ENCODE measurements at places on chromosomes 5 and 9.

- DNase-seq: no peak
Observed at GRCh38 chr9:27572918-27573633, at the start of gene C9orf72. C9orf72 (minus strand) TSS chr9:27573481; CDS start chr9:27567120, 6,361 bp downstream.

DNA sequence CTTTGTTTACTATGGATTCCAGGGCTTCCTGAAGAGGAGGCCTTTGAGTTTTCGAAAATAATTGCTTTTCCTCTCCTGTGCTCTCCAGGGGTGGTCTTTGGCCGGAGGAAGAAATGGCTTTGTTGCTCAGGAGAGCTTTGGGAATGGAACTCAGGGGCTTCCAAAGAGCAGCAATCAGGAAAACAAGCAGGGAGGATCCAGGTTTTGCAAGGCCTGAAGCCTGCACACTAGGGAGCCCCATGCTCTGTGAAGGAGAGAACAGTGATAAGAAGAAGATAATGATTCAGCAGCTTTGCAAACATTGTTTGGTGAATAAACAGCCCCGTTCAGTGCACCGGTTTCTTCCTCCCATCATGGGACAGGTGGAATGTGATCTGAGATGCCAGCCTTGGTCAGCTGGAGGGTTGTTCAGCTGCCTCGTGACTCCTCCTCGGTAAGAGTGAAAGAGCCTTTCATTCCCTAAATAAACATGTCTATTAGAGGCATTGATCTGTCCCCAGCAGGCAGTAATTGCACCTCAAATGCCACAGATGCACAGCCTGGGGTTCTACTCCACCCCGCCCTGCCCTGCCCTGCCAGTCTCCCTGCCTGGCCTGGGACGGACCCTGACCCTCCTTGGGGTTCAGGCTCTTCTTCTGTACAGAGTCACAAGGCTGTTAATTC, 11.5 kb upstream of the ALDH1B1 start:
- DNase-seq: no peak

DNA sequence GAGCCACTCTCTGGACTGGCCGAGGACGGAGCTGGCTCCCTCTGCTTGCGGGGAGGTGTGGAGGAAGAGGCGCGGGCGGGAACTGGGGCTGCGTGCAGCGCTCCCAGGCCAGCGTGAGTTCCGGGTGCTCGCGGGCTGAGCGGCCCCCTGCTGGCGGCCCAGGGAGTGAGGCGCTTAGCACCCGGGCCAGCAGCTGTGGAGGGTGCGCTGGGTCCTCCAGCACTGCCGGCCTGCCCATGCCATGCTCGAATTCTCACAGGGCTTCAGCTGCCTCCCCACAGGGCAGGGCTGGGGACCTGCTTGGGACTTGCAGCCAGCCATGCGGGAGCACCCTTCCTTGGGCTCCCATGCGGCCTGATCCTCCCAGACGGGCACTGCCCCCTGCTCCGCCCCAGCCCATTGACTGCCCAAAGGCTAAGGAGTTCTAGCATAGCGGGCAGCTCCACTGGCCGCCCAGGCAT, 416.9 kb downstream of the MRPS30 start:
- no peak for DNase-seq

- DNase-seq: no peak
Observed at GRCh38 chr5:125190232-125191087, 444.0 kb upstream of the ZNF608 start.

DNA sequence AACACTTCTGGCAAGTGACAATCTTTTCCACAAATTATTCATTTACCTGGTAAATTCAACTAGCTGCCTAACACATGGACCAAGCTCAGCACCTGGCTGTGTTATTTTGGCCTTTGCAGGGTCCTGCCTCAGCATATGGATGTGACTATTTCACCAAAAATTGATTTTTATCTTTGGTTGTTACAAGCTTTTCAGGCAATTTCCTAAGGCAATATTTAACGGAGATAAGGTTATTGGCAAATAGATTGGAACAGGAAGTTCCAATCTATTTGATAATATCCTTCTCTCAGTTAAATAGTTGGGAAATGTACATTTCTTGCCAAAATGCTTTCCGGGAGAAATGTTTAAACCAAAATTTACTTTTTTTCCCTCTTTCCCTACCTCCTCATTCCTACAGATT, 415.2 kb upstream of the SMARCA2 start:
- no peak for DNase-seq

GRCh38 chr9:111076519-111076918, 38.2 kb upstream of the LPAR1 start:
- DNase-seq: no peak

DNA sequence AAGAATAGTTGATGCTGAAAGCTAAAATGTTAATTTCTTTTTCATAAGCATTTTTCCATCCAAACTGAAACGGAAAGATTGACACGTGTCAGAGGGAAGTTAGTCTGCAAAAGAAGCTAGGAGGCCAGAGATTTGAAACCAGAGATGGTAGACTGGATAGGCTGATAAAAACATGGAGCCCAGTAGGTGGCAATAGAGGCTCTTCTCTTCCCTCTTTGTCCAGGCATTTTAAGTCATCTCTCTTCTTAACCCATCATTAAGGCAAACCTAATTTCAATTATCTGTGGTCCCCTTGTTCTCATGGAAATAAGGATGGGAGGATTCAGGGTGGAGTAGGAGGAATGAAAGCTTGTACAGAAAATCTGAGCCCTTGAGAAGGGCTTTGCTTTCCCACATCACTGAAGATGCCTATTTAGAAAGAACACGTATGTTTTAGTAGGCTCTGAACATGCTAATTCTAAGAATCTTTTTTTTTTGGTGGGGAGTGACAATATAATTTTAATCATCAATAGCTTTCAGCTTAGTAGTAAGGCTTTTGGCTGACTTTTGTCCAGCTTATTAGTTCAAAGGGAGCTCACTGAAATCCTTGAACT, 66.6 kb downstream of the ZNF474 start:
- DNase-seq: no peak

- DNase-seq: no peak
Observed at GRCh38 chr5:68730220-68730978, 363.4 kb upstream of the SLC30A5 start.

Data from GM12878 (cell line).